Endothelial cell of umbilical vein (primary cell): ENCODE measurements at places on chromosomes 11 and 22. TPM values are rescaled to one million over a fixed set of nuclear protein-coding genes. Genes with fewer than 3 reads are reported as not detected.

The KIRREL3 gene
- not detected in 2 replicates for polyA plus RNA-seq

The EMSY gene
- 18.3 and 19.2 TPM in 2 replicates for polyA plus RNA-seq

The SC5D gene
- polyA plus RNA-seq = 30.5 and 37.1 TPM in 2 replicates

The OR8D1 gene
- not detected in 2 replicates for polyA plus RNA-seq

The OR8H2 gene
- not detected in 2 replicates for polyA plus RNA-seq

DNA sequence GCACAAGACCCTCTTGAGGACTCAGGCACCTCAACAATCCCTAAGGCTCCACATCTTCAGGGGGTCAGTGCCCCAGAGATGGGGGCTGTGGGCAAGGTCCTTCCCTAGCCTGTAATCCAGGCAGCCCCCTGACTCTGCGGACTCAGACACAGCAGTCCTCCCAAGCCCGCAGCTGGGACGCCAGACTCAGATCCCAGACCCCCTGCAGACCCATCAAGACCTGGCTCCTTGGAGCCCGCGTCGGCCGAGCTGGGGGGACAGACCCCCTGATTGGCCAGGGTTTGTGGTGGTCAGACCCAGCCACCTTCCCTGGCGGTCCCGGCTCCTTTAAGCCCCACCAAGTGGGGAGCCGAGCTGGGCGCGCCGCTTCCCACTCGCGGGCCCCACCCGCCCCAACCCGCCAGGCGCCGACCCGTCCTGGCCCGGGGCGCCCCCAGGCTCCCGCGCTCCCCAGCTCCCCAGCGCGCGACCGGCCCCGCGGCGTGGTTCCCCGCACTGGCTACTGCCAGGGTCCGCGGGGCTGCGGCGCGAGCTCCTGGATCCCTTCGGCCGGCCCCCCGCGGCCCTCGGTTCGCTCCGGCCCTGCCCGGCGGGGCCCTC, 458 bp downstream of the OSBPL5 start:
- DNase-seq = peak; percentile 31

DNA sequence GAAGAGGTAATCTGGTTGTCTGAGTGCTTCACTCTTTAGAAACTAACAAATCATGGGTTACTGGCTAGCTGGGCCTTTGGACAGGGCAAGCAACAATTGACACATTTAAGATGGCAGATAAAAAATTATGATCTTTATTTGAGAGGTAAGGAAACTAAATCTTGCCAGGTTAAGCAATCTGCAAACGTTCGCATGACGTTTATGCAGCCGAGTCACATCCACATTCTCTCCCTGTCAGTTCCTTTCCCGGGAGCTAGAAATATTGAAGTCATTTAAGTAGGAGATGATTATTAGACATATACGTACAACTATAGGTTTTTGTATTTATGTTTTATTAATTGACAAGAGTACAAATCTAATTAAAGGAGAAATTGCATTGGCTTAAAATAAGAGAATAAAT, 57.4 kb upstream of the RCN1 start:
- DNase-seq = no peak

DNA sequence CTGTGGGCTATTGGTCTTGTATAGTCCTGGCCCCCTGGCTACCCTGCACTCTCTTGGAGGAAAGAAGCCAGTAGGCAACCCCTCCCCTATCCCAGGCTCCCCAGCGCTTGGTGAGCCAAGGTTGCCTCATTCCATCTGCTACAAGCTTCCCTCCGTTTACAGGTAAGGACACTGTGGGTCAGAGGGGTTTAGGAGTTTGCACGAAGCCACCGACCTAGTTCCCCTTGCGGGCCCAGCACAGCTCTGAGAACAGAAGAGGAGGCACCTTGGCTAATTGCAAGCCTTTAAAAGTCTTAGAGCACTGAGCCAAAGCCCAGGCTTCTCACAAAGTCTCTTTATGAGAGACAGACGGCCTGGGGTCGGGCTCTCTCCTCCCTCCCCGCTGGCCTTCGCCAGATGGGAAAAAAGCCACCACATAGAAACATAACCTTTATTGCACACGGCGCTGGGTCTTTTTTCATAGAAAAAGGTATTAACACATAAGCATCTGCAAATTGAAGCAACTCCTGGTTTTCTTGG, 99.8 kb downstream of the CEP164 start:
- DNase-seq = no peak

DNA sequence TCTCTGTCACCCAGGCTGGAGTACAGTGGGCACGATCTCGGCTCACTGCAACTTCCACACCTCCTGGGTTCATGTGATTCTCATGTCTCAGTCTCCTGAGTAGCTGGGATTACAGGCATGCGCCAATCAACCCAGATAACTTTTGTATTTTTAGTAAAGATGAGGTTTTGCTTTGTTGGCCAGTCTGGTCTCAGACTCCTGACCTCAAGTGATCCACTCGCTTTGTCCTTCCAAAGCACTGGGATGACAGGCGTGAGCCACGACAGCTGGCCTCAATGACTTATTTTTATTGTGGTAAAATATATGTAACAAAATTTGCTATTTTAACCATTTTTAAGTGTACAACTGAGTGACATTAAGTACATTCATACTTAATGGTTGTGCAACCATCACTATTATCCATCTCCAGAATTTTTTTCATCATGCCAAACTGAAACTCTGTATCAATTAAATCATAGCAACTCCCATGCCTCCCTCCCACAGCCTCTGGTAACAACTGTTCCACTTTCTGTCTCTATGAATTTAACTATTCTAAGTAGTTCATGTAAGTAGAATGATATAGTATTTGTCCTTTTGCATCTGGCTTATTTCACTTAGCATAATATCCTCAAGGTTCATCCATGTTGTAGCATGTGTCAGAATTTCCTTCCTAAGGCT, 50.7 kb upstream of the CWF19L2 start:
- no peak for DNase-seq

DNA sequence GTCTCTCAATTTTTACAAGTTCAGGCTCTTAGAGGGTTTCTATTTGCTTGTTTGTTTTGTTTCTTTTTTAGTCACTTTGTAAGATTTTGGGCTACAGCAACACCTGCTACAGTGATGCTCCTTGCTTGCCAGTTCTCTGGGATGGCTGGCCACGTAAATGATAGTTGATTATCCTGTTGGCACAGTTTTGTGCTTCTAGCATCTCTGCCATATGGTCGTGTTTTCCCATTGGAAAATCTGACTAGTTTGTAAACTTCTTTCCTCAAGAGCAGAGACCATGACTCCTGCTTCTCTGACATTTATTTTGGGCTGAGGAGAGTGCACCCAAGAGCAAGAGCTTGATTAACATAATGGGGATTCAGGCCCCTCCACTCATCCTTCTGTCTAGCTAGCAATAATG, 1621.6 kb upstream of the RAG2 start:
- no peak for DNase-seq

DNA sequence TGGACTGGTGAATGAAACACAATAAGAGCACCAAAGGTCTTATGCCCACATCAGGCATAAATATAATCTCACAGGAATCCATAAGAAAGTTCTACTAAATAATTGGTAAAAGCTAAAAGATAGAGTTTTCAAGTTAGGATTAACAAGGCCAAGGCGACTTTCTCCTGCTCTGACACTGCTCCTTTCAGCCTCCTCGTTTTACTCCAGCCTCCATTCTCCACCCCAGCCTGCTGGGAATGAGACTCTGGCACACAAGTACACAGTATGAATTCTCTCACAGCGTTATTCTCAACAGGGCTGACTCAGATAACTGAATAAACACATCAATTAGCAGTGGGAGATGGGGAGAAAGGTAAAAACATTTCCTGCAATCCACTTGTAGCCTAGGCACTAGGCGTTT, 94.9 kb downstream of the APOL5 start:
- no peak for DNase-seq

- DNase-seq = no peak
Observed at GRCh38 chr22:47158457-47158856, 396.0 kb downstream of the TBC1D22A start.

GRCh38 chr11:90747057-90747456, 524.2 kb upstream of the CHORDC1 start:
- no peak for DNase-seq

- DNase-seq = no peak
Observed at GRCh38 chr11:83006877-83007330, 64.8 kb downstream of the RAB30 start.

GRCh38 chr11:63520606-63521170, 14.8 kb downstream of the LGALS12 start:
- no peak for DNase-seq

DNA sequence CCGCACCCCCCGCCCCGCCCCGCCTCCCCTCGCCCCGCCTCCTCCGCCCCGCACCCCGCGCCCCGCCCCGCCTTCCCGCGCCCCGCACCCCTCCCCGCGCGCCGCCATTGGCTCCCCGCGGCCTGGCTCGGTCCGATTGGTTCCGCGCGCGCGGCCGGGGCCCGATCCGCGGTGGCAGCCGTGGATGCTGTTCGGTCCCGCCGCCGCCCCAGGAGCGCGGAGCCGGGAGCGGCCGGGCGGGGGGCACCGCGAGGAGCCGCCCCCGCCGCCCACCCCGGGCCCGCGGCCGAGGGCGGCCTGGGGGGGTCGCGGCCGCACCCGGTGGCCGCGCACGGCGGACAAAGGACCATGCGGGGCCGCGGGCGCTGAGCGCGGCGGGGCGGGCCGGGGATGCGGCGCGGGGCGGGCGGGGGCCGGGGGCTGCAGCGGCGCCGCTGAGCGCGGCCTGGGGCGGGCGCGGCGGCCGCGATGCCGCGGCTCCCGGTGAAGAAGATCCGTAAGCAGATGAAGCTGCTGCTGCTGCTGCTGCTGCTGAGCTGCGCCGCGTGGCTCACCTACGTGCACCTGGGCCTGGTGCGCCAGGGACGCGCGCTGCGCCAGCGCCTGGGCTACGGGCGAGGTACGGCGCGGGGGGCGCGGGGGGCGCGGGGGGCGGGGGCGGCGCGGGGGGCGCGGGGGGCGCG, at the start of gene B4GALNT4:
B4GALNT4 (plus strand) TSS at position 164 of the 683 bp plus-strand sequence; CDS start at position 469, 305 bp downstream.
- no peak for DNase-seq

GRCh38 chr22:41367039-41367679, 14.6 kb upstream of the TEF start:
- DNase-seq = peak; percentile 96

DNA sequence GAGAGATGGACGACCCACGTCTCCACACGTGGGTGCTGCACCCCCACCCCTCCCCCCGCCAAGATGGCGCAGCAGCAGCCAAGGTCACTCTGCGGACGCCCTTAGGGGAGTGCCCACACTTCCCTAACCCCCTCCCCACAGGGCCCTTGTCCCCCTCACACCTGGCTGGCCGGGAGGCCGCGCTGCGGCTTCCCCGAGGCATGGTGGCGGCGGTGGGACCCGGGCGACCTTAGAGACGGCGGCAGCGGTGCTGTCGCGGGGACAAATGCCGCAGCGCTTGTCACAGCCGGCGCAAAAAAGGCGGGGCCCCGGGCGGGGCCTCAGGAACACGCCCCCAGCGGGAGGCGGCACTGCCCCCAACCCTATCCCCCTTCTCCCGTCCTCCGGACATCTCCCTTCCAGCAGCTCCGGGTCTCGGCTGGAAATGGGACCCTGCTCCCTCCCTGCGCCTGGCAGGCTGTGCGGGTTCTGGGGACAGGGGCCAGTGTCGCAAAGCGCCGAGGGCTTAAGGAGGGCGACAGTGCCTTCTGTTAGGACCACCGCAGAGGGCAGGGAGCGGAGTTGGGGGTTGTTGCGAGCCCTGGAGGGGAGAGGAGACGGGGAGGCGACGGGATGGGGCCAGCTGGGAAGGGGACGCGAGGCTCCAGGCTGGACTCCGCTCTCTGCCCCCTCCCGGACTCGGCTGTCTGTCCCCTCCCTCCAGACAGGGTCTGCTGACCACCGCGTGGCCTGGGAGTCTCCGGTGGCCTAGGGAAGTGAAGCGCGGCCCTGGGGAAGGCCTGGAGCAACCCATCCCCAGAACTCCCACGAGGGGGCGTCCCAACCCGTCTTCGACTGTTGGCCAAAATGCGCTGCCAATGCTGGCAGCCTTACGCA, at the start of gene CHCHD10:
CHCHD10 (minus strand) TSS at position 300 of the 876 bp plus-strand sequence; CDS start at position 202, 98 bp downstream.
- DNase-seq = peak; percentile 73

- no peak for DNase-seq
Observed at GRCh38 chr11:48127521-48128183, 89.0 kb upstream of the OR4B1 start.

DNA sequence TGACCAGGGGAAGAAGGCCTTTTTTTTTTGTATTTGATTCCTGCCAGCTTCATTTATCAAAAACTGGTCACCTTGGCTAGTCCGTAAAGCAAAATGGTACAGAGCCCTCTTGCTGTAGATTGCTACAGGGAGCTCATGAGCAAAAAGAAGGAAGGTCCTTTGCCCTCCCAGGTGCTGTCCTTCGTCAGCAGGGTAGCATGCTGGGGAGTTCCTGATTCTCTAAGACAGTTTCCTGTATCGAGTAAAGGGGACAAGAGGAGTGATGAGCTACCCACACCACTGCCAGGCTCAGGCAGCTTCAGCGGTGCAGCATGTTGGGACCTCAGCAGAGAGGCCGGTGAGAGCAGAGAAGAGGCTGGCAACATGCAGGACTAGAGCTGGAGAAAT, 67.8 kb upstream of the CSNK2A3 start:
- DNase-seq = no peak

DNA sequence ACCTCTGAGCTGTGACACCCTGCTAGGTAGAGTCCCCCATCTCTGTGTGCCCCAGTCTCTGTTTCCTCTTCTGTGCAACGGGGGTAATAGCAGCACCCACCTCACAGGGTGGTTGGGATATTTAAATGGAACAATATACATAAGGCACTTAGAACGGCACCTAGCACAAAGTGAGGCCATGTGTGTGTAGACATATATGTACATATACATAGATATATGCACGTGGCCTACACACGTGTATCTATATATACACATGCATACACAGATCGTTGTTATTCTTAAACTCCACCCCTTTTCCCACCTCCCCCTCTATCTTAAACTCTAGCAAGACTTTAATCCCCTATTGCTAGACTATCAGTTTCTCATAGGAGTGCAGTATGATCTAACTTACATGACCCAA, 2.4 kb downstream of the WNT11 start:
- DNase-seq = no peak

DNA sequence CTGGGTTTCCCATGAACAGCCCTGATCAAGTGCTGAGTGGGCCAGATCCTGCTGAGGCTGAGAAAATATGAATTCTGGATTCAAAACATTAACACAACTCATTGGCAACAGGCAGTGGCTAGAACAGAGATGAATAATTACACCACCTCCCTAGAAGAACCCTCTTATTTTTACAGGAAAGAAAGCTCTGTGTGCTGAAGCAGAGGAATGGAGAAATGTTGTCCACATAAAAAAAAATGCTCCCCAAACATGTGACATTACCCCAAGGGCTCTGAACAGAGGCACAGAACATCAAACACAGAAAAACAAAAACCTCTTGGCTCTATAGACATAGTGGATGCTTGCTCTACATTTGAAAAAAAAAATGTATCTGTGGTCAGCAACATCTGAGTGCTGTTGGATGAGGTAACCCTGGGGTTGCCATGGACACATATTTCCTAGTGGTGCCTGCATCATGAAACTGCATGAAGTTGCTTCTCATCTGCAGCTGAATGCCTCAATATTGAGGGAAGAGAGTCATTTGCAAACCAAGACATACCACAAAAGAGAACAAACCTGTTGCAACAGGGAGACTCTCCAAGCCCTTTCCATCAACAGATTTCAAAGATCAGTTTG, 98.8 kb downstream of the SNX19 start:
- no peak for DNase-seq
